Stimulated activated CD4-positive, alpha-beta T cell treated with anti-CD3 and anti-CD28 coated beads, TNF-alpha, amount 100 ng/mL, for 24 hours (primary cell): ENCODE measurements at places on chromosomes 7 and 10.

DNA sequence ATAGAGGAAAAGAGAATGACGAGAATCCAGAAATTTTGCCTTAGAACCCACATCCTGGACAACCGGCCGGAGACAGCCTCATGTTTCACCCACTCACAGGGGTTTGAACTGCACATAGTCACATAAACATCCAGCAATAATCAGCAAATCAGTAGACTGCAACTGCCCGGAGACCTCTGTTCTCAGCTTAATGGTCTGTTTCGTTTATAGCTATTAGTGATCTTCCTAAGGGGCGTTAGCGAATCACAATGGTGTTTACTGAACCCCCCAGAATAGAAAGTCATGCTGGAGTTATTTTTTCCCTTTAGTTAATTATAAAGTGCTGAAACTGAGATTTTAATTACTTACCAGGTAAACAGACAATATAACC is 98.4 kb downstream of the SFMBT2 start:
- DNase-seq = no peak

GRCh38 chr10:27506280-27506679 is 2.2 kb downstream of the RAB18 start:
- DNase-seq = no peak

GRCh38 chr7:80781146-80781545 is 137.7 kb downstream of the SEMA3C start:
- DNase-seq = no peak

GRCh38 chr7:11228515-11228914 is 254.8 kb downstream of the PHF14 start:
- DNase-seq = no peak

GRCh38 chr7:44258865-44259546 is 58.2 kb downstream of the YKT6 start:
- no peak for DNase-seq

DNA sequence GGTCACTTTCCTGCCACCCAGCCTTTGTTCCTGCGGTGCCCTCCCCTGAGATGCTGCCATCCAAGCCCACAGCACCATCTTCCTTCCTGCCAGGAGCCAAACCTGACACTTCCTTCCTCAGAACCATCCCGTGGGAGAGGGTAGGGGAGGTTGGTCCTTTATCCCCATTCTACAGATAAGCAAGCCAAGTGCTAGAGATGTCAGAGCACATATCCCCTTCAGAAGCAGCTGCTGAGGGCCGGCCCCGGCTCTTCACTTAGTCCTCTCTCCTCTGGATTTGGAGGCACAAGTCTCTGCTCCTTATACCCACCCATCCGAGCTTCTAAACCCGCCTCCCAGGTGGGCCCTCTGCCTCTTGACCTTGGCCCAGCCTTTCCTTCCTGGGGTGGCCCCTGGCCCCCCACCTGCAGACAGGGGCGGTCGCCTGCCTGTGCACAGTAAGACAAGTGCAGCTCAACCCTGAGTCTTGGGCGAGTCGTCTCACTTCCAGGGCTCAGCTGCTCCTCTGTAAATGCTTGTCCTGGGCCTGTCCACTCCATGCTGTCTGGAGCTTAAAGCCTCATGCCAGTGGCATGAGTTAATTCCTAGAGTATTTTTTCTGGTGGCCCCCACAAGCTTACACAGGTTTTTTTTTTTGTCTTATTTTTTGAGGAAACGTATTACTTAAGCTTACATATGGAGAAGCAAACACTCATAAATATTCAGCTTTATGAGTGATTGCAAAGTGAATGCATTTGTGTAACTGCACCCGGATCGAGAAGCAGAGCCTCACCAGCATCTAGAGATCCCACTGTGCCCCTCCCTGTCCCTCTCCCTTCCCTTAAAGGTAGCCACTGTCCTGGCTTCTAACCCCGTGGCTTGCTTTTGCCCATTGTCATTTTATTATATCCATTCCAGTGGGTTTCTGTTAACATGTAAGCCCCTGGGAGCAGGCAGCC is 125.1 kb downstream of the CDH23 start:
- DNase-seq = no peak

- no peak for DNase-seq
Measured at GRCh38 chr7:98301693-98302470, 20.4 kb downstream of the BRI3 start.

DNA sequence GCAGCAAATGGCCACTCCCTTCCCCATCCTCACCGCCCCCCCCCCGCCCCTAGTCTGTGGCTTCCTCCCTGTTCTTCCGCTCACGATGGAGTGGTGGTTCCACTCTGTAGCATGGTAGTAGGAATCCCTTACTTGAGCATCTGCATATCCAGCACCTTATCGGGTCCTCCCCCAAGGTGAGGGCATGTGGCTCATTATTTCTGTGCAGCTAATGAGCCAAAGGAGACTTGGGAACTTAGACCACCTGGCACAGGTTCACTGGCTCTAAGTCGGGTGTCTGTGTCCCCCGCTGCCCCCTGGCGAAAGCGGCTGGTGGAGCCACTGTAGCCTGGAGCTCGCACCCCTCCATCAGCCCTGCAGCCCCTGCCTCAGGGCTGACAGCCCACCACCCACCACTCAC is 22.8 kb upstream of the GPR26 start:
- no peak for DNase-seq

DNA sequence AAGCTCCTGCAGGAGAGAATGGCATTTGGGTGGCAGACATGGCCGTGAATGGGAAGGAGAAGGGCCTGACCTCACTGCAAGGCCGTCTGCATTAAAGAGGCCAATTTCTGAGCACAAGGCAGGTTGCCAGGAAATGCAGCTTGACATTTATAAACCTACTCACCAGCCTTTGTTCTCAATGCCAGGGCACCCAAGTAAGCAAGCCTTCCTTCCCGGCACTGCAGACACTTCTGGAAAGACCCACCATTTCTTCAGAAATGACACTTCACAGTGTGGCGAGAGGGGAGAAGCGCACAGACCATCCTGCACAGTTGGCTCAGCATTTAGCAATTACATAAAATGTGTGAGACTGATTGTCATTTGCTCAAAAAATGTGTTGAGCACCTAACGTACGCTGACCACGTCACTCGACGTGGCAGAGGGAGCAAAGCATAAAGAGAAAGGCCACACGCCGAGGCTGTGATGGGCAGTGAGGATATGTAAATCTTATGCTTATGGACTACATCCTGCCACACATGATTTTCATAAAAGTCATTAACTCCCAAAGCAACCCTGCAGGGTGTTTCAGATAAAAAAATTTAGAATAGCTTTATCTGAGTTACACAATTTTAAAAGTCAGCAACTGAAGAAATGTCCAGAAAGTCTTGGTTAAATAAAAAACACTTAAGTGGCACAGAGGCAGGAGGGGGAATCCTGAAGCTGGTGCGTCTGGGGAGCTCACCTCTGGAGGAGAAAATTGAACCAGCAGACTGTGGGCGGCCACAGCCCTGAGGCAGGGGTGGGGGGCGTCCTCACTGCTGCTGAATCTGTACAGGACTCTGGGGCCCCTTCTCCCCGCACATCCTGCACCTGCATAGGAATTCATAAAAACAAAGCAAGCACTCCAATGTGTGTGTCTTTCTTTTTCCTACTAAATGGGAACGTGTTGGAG is 543.8 kb downstream of the PTPRN2 start:
- DNase-seq = no peak

DNA sequence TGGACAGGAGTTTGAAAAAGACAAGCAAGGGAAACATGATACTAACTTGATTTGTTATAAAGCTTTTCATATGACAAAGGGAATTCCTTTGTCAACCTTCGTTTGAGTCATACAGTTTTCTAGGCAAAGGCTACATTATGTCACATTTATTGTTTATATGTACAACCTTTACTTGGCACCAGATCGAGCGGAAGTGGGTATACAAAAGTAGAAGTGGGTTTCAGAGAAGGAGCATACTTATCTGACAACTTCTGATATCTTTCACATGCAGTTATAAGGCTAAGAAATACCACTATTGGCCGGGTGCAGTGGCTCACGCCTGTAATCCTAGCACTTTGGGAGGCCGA is 11.0 kb downstream of the STMP1 start:
- no peak for DNase-seq

DNA sequence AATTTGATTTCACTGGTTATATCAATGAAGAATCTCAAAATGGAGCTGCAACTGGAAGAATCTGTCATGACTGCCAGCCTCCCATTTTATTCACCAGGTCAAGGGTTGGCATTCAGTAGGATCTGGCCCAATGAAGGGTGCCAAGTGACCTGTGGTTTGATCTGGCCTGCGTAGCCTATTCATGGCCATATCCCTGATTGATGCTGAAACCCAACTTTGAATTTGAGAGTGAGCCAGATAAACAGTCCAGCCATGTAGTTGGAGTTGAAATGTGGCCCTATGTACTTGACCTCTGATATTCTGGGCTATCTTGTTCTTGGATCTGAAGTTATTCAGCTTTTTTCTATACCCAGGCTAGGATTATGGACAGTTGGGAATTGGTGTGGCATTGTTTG is 1.5 kb downstream of the MKLN1 start:
- DNase-seq = no peak

GRCh38 chr7:155219947-155220769 is 77.5 kb upstream of the INSIG1 start:
- no peak for DNase-seq

GRCh38 chr7:18175801-18176450 is 148.3 kb upstream of the PRPS1L1 start:
- DNase-seq = no peak

DNA sequence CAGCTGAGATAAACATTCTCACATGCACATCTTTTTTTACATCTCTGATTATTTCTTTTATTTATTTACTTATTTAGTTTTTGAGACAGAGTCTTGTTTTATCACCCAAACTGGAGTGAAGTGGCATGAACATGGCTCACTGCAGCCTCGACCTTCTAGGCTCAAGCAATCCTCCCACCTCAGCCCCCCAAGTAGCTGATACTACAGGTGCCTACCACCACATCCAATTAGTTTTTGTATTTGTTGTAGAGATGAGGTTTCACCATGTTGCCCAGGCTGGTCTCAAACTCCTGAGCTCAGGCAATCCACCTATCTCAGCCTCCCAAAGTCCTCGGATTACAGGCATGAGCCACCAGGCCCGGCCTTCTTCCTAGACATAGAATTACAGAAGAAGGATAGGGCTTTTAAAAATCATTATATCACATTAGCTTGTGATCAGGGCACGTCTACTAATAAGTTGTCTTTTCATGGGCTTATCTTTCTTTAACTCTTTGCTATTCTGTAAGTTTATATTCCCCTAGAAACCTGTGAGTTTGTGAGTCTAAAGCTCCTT is 5.9 kb downstream of the ASB15 start:
- no peak for DNase-seq

GRCh38 chr10:73079779-73080541 is 16.7 kb downstream of the P4HA1 start:
- DNase-seq = no peak

- no peak for DNase-seq
Measured at GRCh38 chr10:92122941-92123450, 167.9 kb downstream of the CPEB3 start.

- DNase-seq = no peak
Measured at GRCh38 chr7:46139079-46139478, 218.0 kb upstream of the IGFBP3 start.

DNA sequence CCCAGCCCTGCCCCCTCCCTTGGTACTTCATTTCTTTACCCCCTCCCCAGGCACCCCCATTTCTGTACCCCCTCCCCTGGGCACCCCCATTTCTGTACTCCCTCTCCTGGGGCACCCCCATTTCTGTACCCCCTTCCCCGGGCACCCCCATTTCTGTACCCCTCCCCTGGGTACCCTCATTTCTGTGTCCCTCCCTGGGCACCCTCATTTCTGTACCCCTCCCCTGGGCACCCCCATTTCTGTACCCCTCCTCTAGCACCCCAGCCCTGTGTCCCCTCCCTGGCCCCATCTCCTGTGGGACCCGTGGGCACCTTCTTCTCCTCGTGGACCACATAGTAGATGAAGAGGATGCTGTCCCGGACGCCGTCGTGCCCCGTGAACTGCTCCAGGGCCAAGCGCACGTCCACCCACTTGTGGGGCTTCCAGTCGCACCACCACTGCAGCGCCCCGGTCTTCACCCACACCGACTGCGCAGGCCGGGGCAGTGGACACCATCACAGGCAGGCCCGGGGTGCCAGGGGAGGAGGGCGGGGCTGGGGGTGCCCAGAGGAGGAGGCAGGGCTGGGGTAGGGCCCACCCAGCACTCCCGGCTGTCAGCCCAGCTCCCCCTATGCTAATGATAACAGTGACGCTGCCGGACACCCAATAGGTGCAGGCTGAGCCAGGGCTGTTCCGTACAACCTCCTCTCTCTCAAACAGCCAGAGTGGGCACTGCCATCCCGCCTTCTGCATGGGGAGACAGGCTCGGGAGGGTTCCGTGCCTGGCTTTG is 20.4 kb downstream of the TECPR1 start:
- DNase-seq = no peak

- no peak for DNase-seq
Measured at GRCh38 chr7:151927011-151927410, 29.2 kb upstream of the GALNTL5 start.

DNA sequence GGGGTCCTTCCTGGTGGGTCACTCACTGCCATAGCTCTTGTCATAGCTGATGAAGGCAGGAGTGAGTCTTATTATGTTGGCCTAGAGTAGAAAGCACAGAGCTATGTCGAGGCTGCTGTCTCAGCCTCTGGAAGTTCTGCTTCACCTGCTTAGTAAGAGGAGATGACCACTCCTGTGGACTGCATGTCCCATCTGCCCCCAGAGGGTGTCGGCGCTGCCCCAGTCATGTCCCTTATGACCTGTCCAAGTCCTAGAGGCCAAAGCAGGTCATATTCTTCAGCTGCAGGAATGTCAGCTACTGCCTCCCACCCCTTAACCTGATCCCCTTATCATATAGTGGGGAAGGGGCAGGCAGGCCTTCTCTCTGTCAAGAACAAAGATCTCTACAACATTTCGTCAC is 72.4 kb upstream of the AGK start:
- DNase-seq = no peak

DNA sequence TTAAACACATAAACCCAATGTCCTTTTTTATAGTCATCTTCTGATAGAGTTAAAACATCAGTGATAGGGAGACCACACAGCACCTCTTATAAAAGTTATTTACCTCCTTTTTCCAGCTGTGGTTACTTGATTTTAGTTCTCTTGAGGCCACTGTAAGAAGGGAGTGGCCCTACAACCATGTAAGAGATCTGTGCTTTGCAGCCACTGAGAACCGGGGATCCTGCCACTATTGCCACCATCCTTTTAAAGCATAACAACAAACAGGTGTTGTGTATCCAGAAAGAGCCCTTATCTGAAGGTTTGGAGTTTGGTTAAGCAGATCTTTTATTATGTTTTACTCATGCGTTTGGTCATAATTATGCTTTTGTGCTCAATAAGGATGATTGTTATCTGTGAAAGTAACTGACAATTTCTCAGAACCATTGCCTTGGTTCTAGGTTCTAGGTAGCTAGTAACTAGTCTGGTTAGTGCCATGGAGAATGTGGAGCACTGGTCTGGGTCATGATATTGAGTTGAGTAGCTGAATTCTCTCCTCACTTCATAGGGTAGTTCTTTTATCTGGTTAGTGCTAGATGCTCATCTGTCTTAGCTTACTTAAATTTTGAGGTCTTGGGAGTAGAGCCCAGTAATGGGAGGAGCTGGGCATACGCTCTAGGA is 56.5 kb downstream of the ST7 start:
- no peak for DNase-seq
